ENCODE measurements at places on chromosomes 7 and 10. TPM values are rescaled to one million over a fixed set of nuclear protein-coding genes. Genes with fewer than 3 reads are reported as not detected.

GRCh38 chr7:149020483-149020882 lies 7.8 kb downstream of the PDIA4 start:
- no peak for DNase-seq

GRCh38 chr10:77164616-77165311 lies 472.8 kb downstream of the KCNMA1 start:
- peak; percentile 35 for DNase-seq

GRCh38 chr10:75779276-75779675 lies 347.9 kb downstream of the LRMDA start:
- no peak for DNase-seq

Gene FAM180A
- 0.62 TPM for total RNA-seq

Gene TMEM196
- 0.04 TPM for total RNA-seq

DNA sequence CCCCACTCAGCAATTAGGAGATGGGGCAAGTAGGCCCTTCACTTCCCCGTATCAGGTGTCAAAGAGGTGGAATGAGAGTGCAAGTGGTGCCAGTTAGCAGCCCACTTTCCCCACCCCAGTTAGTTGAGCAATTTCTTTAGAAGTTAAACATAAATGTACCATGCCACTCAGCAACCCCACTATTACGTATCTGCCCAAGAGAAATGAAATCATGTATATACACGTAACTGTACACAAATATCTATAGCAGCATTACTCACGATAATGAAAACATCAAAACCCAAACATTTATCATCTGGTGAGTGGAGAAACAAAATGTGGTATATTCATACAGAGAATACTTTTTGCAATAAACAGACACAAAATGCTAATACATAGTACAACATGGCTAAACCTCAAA lies 50.4 kb downstream of the IMMP2L start:
- no peak for DNase-seq

DNA sequence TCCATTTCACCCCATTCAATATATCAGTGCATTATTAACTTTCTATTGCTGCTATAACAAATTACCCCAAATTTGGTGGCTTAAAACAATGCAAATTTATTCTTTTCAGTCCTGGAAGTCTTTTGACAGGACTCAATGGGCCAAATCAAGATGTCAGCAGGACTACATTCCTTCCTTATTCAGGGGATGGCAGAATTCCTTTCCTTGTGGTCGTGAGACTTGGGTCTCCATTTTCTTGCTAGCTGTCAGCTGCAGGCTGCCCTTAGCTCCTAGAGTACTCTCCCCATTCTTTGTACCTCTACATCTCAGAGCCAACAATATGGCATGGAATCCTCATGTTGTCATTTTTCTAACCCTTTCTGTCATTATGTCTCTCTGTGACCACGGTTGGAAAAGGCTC lies 310.6 kb downstream of the HDAC9 start:
- no peak for DNase-seq

GRCh38 chr10:46549171-46550075 lies 7.0 kb downstream of the GPRIN2 start:
- no peak for DNase-seq

DNA sequence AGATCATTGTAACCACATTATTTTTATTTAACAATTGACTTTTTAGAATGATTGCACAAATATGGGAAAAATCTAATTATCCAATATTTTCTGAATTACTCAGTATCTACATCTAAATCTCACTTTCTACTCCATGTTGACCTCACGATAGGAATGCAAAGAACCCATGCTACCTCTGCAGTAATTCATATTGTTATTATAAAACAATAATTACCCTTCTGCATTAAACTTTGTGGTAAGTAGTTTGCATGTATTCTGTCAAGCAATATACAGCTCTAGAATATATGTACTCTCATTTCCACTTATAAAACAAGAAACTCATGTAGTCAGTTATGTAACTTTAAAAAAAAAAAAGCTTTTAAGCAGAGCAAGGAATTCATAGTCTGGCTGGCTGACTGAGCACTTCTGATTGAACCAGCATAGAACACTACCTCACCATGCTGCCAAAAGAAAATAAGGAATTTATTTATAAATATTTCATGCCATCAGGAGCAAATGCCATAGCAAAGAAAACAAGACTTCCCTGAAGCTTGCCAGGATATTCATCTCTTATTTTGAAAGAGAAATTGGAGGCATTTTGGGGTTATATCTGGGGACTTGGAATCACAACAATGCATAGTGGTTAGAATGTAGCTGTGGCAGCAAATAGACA lies 895.7 kb downstream of the XPNPEP1 start:
- no peak for DNase-seq

GRCh38 chr10:6038071-6038631 lies 24.0 kb downstream of the IL2RA start:
- DNase-seq, result no peak

Gene ITPRID1
- total RNA-seq, result 0.44 TPM

Gene ZNF479
- total RNA-seq, result not detected

DNA sequence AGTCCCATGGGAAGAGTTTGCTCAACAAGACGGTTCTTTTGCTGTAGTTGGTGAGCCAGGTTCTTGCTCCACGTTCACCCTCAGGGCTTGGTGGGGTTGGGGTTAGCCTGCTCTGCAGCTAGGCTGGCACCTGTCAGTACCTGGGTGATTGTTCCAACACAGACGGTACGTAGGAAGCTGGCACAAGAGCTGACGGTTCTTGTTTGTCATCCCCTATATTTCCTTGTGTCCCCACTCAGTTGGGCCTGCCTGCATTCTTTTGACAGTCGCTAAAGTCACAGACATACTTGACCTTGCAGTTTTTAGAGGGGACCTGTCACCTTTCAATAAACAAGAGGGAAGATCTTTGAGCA lies 40.2 kb upstream of the SYPL1 start:
- DNase-seq, result no peak

DNA sequence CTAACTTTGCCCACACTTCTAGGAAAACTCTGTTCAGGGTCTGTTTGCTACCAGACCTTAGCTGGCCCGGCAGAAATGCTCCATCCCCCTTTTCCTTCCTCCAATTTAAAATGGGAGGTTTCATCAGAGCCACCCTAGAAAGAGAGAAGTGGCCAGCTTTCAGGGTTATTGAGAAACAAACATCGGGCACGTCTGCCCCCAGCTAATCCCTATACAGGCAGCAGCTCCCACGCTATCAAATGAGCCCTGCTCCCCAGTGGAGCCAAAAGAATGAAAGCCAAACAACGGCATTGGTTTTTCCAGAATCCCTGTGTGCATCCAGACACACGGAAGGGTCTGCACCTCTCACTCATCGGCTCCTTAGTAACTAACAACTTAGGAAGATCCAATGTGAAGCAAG lies 132.5 kb downstream of the GRID1 start:
- no peak for DNase-seq

GRCh38 chr7:129017264-129017663 lies 37.6 kb downstream of the TNPO3 start:
- DNase-seq, result no peak

Gene ARL5B
- 21.2 TPM for total RNA-seq

DNA sequence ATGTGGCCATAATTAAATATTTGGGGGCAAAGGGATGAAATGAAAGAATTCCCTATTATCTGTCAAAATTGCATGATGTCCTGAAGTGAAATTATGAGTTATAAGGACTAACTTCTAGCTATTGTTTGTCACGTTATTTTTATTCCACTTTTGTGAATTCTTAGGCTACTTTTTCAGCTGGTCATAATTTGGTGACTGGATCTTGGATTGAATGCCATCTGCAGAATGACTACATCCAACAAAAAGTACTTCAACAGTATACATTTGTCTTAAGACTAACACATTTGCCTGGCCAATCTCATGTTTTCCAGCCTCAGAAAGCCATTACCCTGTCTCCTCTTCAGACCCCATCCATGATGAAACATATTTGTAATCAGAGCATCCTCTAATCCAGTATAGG lies 48.1 kb upstream of the WNT16 start:
- no peak for DNase-seq

- DNase-seq, result peak; percentile 30
Measured at GRCh38 chr10:9305018-9305655, 1250.6 kb downstream of the GATA3 start.

- DNase-seq, result peak; percentile 72
Measured at GRCh38 chr10:92691591-92692079, 1.9 kb downstream of the HHEX start.

DNA sequence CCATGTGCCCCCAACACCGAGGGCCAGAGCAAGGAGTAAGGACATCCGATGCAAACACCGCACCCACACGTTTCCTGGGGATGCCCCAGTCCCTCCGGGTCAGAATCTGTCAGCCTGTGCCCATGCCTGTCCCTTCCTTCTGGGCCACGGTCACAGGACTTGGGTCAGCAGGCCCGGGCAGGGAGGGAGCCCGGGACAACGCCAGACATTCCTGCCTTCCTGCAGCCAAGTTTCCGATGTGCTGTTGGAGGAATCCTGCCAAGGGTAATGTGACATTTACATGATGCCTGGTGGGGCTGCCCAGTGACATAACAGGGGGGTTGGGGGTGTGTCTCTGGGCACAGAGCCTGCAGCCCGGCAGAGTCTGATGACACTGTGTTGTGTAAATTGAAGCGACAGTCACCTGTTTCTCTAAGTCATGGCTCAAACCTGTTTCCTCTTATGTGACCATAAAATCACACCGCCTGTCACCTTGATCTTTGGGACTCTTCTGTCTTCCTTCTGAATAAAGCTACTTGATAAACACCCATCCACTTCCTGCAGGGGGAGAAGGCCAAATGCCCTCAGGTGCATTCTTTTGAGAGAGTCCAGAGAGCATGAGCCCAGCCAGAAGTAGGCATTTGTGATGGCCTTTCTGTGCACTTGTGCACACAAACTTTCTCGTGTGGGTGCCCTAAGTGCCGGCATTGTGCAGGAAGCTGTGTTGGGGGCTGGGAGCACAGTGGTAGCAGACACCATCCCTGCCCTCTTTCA lies 175.3 kb upstream of the RHEB start:
- DNase-seq, result peak; percentile 69

Gene TEX47
- total RNA-seq, result not detected

- peak; percentile 61 for DNase-seq
Measured at GRCh38 chr10:97365761-97366351, 31.3 kb upstream of the FRAT2 start.

Gene GRM3
- total RNA-seq, result 0.04 TPM

DNA sequence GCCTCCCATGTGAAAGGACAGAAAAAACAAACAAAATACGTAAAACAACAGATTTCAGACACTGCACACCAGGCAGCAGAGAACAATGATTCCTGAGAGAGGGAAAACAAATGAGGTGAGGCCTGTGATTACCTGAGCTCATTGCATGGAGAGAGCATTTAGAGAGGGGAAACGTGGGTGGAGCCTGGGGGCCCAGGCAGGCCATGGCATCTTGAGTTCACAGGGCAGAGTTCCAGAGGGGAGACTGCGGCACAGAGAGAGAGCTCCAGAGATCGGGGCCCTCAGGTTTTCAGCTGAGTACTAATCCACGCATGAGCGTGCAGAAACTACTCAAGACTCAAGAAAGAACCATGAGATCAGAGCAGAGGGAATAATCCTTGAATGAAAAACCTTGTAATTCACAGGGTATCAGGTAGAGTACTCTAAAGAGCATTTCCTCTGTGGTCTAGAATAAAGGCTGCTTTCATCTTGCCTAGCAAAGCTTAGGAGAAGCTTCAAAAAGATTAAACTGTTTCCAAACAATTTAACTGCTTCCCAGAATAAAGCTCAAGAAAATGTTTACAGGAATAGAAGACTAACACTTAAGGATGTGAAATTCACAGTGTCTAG lies 46.6 kb upstream of the ARHGAP12 start:
- no peak for DNase-seq

Gene ANKRD7
- total RNA-seq, result 0.62 TPM

- DNase-seq, result no peak
Measured at GRCh38 chr7:88201305-88201704, 18.5 kb downstream of the SRI start.

All from muscle of leg (tissue), 16 donors.